CD8-positive, alpha-beta memory T cell (primary cell): ENCODE measurements at places on chromosomes 2 and 18.
A peak's percentile ranks its signal among the peaks of the same experiment; 100 is the strongest.

- DNase-seq, result no peak
Measured at GRCh38 chr2:70936979-70937811, 1.5 kb downstream of the ATP6V1B1 start.

DNA sequence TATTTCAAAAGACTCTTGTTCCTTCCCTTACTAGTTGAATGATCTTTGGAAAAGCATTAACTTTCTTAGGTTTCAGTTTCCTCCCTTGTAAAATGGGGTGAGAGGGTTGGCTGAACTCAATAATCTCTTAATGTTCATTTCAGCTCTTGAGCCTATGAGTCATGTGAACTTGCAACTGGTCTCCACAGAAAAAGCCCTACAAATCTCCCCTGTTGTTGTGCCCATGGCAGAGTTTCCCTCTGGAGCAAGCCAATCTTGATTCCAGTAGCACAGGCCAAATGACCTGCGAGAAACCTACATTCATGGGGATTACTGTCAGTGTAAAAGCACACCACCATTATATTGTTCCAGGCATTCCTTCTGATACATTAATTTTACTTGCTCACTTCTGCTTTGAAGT, 388.9 kb downstream of the ALK start:
- no peak for DNase-seq

DNA sequence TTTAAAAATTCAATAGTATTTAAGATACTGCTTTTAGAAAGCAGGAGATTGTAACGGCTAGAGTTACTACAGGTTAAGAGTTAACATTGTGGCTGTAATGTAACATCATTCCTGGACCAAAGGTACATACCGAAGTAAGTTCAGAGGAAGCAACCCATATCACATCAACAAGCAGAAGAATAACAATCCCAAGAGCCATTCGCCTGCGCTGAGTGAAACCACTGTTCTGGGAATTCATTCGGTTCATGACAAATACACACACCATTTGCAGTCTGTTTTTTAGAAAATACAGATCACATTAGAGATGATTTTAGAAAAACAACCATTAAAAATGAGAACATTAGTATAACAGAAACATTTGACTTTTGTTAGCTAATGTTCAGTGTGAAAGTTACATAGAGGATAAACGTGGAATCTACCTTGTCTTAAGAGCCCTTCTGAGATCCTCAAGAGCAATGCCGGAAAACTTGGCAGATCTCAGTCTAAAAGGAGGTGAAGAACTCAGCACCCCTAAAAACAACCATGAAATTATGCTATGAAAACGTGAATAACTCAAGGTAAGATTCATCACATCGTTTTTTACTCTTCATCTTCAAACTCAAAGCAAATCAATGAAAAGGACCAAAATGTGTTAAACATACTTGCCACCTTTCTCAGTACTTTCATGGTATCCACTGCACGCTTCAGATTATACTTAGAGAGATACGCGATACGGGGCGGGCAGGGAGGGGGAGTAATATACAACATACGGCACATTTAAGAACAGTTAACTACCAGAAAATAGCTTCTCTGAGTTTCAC, 1.2 kb downstream of the SLC35F5 start:
- no peak for DNase-seq

GRCh38 chr2:127951026-127951425, 65.3 kb upstream of the AMMECR1L start:
- DNase-seq, result no peak

GRCh38 chr2:120617055-120617454, 118.6 kb upstream of the GLI2 start:
- DNase-seq, result no peak

- DNase-seq, result no peak
Measured at GRCh38 chr18:7548221-7548620, 18.9 kb upstream of the PTPRM start.

DNA sequence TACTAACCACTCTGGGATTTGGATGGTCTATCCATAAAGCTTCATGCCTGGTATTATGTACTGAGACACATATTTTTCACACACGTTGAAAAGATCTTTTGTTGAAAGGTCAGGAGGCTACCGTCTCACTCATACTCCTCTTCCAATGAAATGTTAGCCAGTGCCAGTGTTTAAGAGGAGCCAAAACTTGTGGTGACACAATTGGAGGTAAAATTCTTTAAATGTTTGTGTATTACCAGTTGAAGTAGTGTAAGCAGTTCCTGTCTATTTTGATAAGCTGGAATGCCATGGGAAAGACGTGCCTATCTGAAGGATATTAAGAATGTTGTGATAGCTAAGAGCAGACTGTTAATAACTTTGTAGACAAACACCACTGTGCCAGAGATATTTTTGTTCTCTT, 32.1 kb downstream of the MARCHF7 start:
- no peak for DNase-seq

DNA sequence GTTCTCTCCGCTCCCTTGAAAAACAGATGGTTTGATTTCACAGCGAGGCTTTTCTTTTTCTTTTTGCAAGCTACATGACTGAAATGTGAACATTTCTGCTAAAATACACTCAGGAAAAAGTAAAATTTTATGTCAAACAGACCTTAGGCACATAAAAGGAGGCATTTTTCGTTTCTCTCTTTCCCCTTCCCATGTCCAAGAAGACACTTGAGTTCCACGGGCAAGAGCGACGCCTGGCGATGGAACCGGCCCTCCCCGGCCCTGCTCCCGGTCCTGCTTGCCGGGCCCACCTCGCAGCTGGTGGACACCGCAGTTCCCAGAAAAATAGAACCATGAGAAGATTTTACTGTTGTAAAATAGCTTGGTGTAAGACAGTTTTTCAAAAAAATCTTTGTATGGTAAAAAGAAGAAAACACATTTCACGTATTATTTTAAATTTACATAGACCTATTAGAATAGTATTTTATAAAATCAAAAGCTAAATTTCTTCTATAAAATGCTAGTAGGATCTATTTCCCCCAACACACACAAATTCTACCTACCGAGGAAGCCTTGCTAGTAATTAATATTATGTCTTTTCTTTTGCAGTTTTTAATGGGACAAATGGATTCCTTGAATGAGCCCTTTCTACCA, 2.3 kb upstream of the ALKAL2 start:
- peak; percentile 64 for DNase-seq

- DNase-seq, result no peak
Measured at GRCh38 chr18:51137026-51137729, 60.3 kb downstream of the MEX3C start.

- DNase-seq, result no peak
Measured at GRCh38 chr2:148979164-148979918, 59.2 kb upstream of the LYPD6B start.

DNA sequence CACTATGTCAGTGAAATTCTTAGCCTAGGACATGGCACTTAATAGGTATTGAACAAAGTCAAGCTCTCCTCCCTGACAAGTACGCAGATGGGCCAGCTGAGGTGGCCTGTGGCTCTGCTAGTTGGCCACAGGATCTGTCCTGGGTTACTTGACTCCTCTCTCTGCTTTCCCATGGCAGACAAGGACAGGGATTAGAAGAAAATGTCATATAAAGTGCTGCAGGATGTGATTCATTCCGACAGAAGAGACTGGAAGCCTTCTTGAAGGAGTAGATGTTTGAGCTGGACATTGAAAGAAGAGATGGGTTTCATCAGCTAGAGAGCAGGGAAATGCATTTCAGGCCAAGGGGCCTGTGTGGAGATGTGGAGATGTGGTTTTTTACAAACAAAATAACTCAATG, 46.7 kb downstream of the SMAD7 start:
- no peak for DNase-seq

- no peak for DNase-seq
Measured at GRCh38 chr2:181426672-181427071, 30.5 kb upstream of the ITGA4 start.

- no peak for DNase-seq
Measured at GRCh38 chr2:86410581-86410980, 30.6 kb upstream of the KDM3A start.

GRCh38 chr2:185738679-185739472, at the start of gene FSIP2:
TSS of gene FSIP2 (plus strand) at chr2:185738804. CDS start at chr2:185738895, 91 bp downstream.
- no peak for DNase-seq

GRCh38 chr2:179913809-179914208, 52.4 kb upstream of the ZNF385B start:
- no peak for DNase-seq

DNA sequence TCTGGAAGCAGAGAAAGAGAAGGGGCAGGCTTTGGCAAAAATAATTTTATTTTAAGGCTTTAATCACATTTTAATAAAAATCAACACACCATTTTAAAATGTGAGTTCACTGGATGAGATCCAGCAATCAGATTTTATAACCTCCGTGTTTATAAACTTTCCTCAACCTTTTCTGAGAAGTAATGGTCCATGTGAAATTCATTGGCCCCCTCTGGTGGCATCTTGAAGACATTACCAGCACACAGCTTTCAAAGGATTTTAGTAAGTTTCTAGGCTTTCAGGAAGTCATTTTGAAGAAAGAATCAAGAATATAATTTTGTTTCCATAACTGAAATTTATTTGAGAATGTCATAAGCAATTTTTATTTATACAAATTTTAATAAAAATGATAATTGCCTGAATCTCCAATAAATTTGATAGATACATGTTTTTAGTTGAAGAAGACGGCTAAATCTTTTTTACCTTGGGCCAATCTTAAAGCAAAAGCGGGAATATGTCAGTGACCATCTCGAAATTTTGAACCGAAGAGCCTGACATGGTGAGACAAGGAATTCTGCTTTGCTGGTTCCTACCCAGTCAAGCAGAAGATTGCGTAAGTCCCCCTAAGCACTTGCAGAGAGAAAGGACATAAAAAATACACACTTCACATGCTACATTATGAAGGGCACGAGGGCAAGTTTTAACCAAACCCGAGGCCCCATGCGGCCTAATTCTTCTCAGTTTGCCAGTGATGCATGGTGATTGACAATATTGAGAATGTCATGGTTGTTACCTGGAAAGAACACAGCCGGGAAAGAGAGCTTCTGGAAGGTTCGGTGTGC, 128.4 kb upstream of the CBLN2 start:
- DNase-seq, result no peak

DNA sequence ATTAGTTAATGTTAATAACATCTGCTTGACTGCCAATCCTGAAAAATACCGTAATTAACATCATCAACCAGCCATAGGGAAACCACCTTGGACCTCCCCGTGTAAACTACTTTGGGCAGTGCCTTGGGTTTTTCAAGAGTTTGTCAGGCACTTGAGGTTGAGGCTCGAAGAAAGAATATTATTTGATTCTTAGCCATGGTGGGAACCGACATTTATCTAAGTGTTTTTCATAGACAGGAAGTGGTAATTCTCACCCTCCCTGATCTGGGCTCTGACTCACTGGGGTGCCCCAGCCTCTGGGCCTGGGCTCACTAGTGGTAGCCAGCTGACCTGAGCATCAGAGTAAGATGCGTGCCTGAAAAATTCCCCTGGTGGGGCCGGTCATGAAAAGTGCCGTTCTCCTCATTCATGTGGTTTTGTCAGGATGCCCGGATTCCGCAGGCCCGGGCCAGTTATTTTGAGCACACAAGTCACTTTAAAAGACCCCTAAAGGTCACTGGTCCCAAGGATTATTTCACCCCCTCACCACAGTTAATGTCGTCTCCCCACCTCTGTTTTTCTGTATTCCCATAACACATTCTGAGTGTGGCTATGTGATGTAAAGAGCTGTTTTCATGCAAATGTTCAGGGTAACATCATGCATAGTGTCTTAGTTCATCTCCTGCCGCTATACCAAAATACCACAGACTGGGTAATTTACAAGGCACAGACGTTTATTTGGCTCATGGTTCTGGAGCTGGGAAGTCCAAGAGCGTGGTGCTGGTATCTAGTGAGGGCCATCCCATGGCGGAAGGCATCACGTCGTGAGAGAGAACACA, 21.6 kb upstream of the SPATA3 start:
- DNase-seq, result peak; percentile 49

DNA sequence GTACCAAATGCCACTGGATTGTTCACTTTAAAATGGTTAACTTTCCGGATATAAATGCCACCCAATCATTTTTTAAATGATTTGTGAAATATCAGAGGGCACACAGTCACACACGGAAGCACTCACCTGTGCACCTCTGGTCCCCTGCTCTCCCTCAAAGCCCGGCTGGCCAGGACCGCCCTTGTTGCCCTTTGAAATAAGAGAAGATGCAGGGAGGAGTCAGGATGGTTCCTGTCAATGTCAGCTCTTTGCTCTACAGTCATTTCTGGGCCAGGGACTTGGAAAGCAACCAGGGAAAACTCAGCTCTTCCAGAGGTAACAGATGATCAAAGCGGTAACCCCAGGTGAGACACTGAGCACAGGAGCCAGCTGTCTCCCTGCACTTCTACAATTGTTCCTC, 60.7 kb downstream of the COL6A3 start:
- DNase-seq, result no peak

DNA sequence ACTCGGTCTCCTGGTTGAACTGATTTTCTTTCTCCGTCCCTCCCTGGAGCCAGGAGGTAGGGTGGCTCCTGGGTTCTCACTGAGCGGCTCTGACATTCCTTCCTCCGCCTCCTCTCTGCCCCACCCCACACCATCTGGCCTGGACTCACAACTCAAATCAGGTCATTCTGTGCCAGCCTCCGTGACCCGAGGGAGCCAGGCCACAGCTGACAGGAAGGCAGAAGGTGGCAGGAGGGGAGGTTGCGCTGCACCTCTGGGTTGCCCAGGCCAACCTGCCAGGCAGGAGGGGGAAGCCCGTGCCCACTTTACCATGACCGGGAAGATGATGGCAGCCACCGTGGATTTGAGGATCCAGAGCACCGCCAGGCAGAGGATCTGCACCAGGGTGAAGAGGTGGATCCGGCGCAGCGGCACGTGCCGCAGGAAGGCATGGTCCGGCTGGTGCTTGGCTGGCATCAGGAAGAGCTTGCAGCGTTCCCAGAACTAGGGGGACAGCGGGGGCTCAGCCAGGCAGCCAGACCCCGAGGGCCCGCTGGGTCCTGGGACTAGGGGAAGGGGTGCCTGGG, 28.3 kb downstream of the MTHFD2 start:
- no peak for DNase-seq

DNA sequence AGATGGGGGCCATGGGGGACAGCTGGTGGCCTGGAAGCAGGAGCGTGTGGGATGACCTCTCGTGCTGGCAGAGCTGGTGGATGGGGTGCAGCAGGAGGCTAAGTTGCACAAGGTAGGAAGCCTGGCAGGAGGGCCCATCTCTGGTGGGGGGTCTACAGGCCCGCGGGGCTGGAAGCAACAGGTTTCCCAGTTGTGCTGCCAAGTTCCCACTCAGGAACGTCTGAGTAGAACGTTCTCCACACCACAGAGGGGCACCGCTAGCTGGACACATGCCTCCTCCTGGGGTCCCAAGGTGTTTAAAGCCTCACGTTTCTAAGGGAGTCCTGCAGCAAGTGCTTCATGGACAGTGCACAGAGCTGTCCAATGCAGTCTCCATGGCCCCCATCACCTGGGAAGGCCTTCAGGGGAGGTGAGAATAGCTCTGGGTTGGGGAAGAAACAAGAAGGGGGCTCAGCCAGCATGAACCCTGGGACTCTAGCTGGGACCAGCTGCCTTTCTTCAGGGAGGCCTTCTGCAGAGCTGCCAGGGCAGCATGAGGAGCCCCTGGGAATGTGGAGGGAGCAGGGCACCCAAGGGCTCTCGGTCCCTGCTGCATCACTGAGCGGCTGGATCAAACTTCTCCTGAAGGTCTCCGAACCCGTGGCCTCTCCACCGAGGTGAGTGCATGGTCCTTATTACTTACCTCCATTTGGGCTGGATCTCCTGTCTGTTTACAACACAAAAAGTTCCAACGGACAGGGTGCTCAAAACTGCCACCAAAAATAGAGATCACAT, 80.0 kb downstream of the TWIST2 start:
- no peak for DNase-seq
